Kidney epithelial cell (primary cell): ENCODE measurements at places on chromosomes 2 and 18.

DNA sequence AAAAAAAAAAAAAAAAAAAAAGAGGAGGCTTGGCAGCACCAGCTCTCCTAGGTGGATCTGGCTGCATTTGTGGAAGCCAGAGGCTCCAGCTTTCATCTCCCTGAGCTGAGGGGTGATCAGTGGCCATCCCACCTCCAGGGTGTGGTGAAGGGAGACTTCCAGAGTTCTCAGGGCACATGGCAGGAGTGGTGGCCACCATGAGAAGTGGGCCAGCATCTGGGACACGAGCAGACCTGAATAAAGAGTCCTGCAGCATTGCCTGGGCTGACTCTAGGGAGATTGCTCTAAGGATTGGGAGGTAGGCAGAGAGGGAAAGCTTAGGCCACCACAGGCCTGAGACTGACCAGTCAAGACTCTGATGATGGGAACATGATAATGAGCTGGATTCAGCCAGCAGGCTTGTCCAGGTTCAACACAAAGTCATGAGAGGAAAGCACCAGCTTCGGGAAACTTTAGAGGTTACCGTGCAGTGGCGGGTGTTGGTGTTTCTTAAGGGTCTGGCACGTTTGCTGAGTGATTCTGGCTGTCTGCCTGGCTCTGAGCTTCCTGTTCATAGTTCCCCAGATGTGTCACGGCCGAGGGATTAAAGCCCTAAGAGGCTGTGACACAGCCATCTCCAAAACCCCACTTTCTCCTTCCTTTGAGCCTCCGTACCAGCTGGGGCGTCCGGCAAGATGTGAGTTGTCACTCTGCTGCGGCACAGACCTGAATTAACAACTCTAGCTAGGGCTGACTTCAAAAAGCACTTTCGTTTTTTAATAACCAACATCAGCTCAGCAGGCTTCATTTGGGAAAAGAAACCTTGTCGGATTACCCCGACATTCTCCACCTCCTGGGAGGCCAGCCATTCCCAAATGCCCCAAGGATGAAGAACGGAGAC is 38.3 kb upstream of the IL1R1 start:
- no peak for DNase-seq

DNA sequence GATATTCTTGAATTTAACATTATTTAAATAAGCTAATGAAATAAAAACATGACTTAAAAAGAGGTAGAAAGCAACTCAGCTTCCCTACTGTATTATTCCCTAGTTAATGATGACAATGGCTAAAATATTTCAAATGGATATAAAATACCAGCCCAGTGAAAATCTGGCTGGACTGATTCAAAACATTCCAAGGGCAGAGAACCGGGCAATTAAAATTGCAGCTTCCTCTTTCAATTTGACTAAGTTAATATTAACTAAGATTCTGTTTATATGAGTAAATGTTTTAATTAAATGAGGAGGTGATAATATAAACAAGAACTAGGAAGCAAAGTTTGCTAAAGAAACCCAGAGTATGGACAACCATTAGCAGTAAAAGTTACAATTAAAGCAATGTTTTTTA is 65.6 kb downstream of the RAPH1 start:
- no peak for DNase-seq

DNA sequence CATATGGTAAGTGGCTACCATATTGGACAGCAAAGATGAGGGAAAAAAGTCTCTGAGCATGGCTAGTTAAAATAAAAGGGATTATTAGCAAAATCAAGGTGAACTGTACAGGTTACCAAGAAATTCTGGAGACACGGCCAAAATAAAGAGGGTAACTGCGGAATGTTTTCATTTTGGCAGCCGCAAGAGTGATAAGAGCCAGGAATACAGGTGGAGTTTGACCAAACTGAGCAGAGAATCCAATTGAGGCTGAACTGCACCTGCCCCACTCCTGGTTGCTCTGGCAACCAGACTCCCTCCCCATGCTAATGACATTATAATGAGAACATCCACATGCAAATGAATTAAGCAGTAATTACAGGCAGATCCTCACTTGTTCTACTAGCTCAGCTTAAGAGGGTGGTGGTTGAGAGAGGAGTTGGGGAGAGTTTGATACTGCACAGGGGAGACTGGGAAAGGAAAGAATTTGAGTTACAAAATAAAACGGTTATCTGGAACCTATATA is 18.8 kb upstream of the EPHA4 start:
- no peak for DNase-seq

GRCh38 chr2:86364894-86365293 is 27.5 kb upstream of the REEP1 start:
- DNase-seq, result no peak

DNA sequence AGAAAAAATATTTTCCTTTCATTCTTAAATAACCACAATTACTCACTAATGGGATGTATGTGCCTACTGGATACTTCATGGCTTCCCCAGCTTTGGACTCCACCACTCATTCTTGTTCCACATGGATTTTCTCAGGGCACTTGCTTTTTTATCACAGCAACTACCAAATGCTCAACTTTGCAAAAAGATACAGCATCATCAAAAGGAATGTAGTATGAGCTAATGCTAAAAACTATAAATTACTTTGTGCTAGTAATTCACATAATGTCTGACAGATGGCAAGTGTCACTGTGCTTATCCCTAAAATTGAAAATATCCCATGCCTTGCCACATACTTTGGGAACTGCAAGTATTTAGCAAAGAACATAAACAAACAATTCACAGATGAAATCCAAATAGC is 130.4 kb upstream of the ZFP36L2 start:
- no peak for DNase-seq

- DNase-seq, result no peak
Observed at GRCh38 chr2:150591496-150592285, 104.2 kb upstream of the RND3 start.

DNA sequence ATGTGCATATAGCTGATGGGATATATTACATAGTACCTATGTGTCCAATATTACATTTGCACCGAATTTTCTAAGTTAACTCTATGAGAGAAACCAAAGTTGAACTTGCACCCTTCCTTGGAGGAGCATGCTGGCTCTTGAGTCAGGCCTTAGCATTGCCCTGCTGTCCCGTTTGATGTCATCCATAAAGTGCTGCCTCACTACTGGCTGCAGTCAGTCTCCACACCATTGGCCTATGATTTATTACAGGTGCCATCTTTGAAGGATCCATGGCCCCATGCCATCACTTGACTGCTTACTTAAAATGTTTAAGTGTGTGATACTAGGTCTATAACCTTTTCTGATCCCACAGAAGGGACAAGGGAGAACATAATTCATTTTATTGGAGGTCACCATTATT is 249.3 kb upstream of the RBBP8 start:
- DNase-seq, result no peak
